Renal cortex interstitium (tissue), 15 donors: ENCODE measurements at places on chromosomes 2 and 18. TPM values are rescaled to one million over a fixed set of nuclear protein-coding genes. Genes with fewer than 3 reads are reported as not detected.

INO80C gene
- 32.6 TPM for polyA plus RNA-seq

SLC23A3 gene
- 22.7 TPM for polyA plus RNA-seq

SPR gene
- polyA plus RNA-seq, result 8.9 TPM

RAPGEF4 gene
- polyA plus RNA-seq, result 9.8 TPM

DNA sequence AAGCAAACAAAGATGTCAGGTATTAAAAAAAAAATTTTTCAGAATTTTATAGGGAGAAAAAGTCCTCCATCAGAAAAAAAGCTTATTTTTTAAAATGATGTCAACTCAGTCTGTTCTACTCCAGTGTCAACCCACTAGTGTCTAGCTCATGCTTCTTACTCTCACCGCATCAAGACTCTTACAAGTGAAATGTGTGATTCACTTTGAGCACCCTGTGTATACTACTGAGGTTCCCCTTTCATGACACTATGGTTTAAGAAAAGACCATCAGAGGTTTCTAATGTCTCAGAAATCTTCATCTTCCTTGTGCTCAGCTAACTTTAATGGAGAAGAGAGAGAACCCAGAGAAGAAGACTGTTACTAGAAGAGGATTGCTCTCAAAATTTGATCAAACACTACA is 43.4 kb downstream of the FEZ2 start:
- no peak for DNase-seq
